ENCODE measurements at places on chromosomes 1 and 21. TPM values are rescaled to one million over a fixed set of nuclear protein-coding genes. Genes with fewer than 3 reads are reported as not detected.

The JTB gene
- polyA plus RNA-seq = 237 TPM

The KIF26B gene
- polyA plus RNA-seq = 0.56 TPM

The CELF3 gene
- polyA plus RNA-seq = 0.92 TPM

- peaks cover 57% of the 10 kb centered on the region for H3K4me1 ChIP-seq
- peak overlapping the region; percentile 90 for H3K4me3 ChIP-seq
- no peak for DNase-seq
- H3K27ac ChIP-seq = peak overlapping the region; percentile 92
Observed at GRCh38 chr1:32816676-32817158, 441 bp downstream of the YARS1 start.

- H3K4me1 ChIP-seq = no peaks in the 10 kb centered on the region
- no peak for DNase-seq
- H3K27ac ChIP-seq = no peak overlapping the region
- H3K4me3 ChIP-seq = no peak overlapping the region
- no peaks in the 10 kb centered on the region for H3K36me3 ChIP-seq
- H3K27me3 ChIP-seq = no peaks in the 10 kb centered on the region
Observed at GRCh38 chr1:174134003-174134659, 25.2 kb upstream of the RABGAP1L start.

- no peak overlapping the region for H3K4me3 ChIP-seq
- no peaks in the 10 kb centered on the region for H3K36me3 ChIP-seq
- H3K27me3 ChIP-seq = no peaks in the 10 kb centered on the region
- no peak overlapping the region for H3K27ac ChIP-seq
Observed at GRCh38 chr1:221992427-221992826, 250.5 kb upstream of the DUSP10 start.

DNA sequence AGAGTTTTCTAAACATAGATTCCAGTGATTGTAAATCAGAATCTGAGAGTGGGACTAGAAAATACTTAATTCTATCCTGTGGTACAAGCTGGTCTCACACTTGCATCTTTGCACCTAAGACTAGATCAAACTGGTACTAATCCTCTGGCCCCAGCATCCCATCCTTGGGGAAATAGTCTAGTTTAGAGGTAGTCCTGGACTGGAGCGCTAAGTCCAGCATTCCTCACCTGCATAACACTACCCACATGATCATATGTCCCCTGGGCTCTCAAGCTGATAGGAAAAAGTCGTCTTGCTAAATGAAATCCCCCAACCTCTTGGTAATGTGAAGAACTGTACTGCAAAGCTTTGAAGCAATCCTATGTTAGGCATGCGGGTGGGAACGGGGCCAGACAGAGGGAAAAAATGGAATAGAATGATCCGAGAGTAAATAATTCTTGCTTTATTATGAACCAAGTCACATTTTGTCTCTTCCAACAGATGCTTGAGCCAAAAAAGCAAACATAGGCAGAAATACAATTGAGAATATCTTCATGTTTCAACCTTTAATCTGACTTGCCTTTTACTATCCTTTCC, 4.8 kb downstream of the COX20 start:
- peaks cover 78% of the 10 kb centered on the region for H3K4me1 ChIP-seq
- DNase-seq = no peak
- peaks cover 67% of the 10 kb centered on the region for H3K36me3 ChIP-seq
- H3K27me3 ChIP-seq = no peaks in the 10 kb centered on the region
- H3K4me3 ChIP-seq = no peak overlapping the region
